Fibroblast of lung (primary cell): ENCODE measurements at places on chromosomes 5 and 9.

GRCh38 chr5:10506535-10506934 lies 57.3 kb upstream of the ANKRD33B start:
- DNase-seq = no peak

DNA sequence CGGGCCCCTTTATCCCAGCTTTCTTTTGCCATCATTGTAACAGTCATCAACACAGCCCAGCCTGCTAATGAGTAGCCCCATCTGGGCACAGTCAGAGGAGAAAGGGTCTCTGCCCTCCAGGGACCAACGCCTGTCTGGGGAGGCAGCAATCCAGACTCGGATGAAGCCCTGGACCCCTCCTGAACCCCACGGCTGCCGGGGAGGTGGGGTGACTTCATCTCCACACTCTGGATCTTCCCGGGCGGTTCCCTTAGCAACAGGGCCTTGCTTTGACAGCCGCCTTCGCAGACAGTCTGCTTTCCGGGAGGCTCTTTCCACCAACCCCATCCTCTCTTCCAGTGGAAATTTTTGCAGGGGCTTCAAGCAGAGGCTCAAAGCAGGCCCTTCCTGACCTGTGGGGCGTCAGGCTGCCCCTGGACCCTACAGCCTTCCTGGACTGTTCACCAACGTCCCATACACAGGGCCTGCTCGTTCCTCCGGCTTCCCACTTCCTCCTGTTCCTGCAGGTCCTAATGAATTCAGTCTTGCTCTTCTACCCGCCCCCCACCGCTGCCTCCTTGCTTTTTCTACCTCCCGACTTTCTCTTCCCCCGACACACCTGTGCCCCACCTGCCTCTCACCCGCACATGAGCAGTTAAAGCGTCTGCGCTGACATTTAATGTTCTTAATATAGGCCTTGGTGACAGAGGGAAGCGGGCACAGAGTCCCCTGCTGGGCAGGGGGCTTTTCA lies 161.7 kb upstream of the MVB12B start:
- no peak for DNase-seq

DNA sequence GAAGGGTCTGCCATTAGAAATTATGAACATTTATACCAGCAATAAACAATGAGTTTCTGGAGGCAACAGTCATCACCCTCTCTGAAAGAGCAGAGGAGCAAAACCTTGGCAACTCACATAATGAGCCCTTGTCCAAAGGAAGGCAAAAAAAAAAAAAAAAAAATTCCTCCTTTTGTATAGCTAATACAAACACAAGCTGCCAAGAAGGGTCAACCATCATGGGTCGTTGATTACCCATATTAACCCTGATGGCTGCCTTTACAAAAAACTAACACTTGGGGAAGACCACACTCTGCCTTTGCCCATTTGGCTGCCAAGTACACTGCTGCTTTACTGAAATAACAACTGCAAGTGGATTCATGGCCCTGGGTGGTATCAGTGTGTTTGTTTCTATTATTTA lies 272.7 kb downstream of the ADAMTSL1 start:
- DNase-seq = peak; percentile 4

DNA sequence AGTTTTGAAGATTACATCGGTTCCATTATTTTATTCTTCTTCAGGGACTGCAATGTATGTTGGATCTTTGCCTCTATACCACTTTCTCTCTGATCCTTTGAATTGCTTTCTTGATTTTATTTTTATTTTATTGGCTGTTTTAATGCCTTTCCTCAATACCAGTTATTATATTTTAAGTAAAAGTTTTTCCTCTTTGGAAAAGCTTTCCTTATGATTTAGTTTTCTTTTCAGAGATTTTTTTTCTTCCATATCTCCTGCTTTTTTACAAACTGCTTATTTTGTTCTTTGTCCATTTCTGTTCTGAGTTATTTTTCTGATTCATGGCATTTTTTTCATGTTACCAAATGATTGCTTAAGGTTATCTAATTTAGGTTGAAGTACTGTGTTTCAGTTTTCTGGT lies 11.5 kb downstream of the ZMAT2 start:
- DNase-seq = no peak

- DNase-seq = no peak
Observed at GRCh38 chr5:57315941-57316340, 142.1 kb downstream of the GPBP1 start.

- DNase-seq = no peak
Observed at GRCh38 chr5:13939638-13940037, 4.8 kb downstream of the DNAH5 start.

DNA sequence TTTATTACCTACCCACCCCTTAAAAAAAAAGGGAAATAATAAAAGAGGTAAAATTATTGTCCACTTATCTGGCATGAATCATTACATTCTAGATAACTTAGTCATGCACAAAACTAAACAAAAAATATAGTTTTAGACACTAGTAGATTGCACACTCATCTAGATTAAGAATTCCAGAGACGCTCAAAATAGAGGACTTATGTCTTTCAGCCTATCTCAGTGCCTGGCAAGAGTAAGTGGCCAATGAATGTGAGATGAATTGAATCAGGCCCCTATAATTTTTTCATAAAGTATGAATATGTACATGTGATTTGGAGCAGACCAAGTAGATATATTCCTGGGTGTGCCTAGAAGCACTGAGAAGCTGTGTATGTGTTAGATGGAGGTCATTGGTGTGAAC lies 2.0 kb upstream of the RXFP3 start:
- peak; percentile 25 for DNase-seq

DNA sequence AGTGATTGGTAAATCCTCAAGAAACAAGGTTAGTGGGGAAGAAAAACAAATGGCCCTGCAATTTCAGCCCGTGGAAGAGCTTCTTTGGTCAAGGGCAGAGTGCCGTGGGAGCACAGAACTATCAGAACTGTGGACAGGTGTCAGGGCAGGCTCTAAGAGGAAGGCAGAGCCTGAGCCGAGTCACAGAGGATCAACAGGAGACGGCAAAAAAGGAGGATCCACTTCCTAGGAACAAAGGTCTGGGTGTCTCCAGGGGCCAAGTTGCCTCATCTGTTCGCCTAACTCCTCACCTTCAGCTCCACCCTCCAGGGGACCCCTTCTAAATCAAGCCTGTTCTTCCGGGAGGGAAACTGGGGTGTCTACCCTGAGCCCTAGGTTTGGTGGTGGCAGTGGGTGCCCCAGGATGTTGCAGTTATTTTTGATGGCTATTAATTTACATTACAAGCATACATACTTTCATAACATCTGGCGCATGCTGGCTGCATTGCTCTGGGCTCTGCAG lies 88.0 kb downstream of the FEM1C start:
- no peak for DNase-seq

DNA sequence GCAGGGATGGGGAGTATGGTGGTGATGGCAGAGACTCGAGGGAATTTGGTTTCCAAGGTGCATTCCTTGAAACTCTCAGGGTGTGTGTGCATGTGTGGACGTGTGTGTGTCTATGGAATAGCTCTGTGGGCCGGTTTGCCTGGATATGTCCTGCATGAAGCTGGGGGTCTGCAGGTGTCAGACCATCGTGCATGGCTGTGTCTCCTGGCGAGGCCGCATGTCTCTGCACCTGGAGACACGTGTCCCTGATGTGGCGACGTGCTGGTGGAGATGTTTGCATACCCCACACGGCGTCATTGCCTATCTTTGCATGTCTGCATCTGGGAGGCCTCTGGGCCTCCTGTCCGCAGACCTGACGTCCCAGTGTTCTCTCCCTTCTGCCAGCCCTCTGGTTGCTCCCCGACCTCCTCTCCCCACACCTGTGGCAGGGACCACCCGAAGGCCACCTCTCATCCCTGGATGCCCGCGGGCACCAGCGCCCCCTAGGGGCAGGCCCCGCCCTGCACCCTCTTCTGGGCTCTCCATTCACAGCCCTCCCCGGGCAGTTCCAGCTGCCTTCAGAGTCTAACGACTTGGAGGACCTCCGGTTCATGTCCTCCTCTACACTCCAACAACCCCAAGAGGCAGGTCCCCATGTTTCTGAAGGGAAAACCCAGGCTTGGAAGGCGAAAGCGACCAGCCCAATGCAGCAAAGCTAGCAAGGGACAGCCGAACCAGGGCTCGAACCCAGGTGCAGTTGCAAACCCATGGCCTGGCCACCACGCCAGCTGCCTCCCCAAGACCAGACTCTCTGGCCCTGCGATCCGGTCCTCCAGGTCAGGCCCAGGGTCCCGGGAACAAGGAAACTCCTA lies 88.6 kb downstream of the LMX1B start:
- no peak for DNase-seq

GRCh38 chr5:43627028-43627427 lies 24.0 kb downstream of the NNT start:
- peak; percentile 79 for DNase-seq

DNA sequence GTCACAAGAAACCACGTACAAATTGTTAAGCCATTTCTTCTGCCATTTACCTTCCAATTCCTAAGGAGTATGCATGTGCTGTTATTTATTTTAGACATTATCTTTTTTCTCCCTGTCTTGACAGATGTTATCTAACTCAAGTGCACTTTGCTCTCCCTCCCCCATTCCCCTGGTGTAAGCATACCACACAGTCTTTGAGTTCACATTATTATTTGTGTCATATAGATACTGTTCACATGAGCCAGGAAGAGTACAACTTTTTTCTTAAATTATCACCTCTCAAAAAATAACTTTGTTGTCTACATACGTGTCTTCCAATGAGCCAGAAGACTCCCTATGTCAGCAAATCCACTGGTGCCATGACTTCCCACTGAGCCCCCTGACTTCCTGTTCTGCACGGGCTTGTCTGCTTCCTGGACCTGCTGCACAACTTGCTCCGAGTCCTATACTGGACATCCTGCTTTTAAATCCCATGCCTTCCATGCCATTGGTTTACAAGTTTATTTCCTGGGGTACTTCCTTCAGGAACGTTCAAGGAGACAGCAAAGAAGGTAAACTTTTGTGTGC lies 19.9 kb upstream of the FAM120A start:
- no peak for DNase-seq

GRCh38 chr9:130780865-130781504 lies 54.1 kb upstream of the ABL1 start:
- peak; percentile 99 for DNase-seq

GRCh38 chr5:9691261-9691660 lies 61.1 kb upstream of the TAS2R1 start:
- DNase-seq = no peak
